ENCODE measurements at places on chromosomes 2 and 18.

GRCh38 chr2:58377181-58377580 lies 136.1 kb upstream of the FANCL start:
- DNase-seq: no peak

DNA sequence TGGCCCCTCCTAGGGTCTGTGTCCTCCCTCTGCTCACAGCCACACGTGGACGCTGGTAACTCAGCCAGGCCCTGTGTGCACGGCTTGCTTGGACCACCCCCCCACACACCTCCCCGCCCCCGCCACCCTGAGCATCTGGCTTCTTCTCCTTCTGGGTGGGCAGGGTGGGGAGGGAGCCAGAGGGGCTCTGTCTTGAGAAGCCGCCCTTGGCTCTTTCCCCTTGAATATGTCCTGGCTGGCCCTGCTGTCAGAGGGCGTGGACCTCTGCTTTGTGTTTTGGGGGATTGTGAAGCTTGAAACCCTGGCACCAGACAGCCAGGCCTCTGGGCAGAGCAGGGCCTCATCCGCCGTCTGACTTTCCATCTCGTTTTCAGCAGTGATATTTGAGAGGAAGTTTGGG lies 72.1 kb downstream of the GLI2 start:
- DNase-seq: no peak

DNA sequence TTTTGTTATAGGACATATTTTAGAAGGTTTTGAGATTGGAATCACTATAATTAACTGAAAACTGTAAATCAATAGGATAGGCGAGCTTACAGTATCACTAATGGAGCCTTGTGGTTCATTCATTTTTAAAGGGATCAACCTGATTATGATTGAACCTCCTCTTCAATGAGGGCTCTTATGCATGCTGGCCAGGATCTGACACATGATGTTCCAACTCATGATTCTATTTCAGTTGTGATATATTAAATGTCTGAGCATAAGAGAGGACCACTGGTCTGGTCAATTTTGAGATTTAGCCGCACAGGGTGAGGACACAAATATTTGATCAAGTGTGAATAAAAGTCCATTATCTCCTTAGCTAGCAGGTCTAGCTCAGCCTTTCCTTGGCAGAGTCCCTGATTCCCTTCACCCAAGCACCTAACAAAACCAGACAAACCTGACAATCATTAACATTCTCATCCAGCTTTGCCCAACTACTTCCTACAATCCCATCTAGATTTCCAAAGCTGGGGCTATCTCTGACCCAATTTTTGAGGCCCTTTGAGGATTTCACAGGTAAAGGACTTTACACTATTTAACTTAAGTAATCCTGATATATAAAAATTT lies 6.9 kb upstream of the MAP4K4 start:
- no peak for DNase-seq

- DNase-seq: no peak
Measured at GRCh38 chr18:9804517-9805104, 81.2 kb upstream of the TXNDC2 start.

- no peak for DNase-seq
Measured at GRCh38 chr18:73503326-73503725, 635.5 kb upstream of the NETO1 start.

GRCh38 chr2:182522405-182522896 lies 95.6 kb upstream of the PDE1A start:
- no peak for DNase-seq

DNA sequence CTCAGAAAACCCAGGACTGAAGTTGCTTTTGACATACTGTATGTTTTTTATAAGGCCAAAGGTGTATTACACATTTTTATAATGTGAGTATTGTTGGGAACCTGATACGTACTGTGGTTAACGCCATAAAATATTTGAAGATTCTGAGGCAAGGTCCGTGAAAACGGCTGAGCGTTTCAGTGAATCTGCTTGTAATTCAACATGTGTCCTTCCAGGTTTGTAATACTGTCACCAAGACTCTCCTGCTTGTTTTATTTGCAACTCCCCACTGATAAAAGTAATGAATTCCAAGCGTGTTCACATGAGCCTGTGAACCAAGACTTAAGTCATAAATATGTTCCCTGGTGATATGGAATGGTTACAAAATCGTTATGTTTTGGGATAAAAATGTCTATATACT lies 23.9 kb upstream of the FRZB start:
- DNase-seq: no peak

DNA sequence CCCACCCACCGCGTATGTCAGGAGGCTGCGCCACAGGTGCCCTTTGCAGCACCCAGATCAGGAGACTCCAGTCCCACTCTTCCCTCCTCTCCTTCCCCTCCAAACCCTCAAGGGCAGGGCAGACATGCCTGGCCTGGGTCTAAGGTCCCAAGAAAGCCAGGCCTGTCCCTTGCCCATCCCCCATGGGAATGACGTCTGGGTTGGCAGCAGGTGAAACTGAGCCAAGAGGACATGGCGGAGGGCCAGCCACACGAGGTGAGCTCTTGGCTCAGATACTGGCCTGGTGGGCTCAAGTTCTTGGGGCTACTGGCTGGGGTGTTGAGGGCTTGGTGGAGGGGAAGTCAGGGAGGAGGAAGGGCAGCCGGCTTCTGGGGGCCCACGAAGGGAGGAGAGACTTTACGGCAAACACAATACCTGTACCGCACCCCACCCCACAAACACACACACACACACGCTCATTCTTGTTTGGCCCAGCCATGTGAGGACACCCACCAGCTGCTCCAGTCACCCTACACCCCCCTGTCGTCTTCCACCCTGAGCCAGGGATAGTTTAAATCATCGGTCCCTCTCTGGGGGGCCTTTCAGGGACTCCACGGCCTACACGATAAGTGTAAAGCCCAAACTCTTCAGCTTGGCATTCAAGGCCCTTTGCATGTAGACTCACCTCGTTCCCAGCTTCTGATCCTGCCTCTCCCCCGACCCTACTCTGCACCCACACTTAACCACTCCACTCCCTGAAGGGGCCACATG lies 24.1 kb upstream of the TNS1 start:
- no peak for DNase-seq

- DNase-seq: no peak
Measured at GRCh38 chr2:45885171-45885621, 233.7 kb downstream of the PRKCE start.

DNA sequence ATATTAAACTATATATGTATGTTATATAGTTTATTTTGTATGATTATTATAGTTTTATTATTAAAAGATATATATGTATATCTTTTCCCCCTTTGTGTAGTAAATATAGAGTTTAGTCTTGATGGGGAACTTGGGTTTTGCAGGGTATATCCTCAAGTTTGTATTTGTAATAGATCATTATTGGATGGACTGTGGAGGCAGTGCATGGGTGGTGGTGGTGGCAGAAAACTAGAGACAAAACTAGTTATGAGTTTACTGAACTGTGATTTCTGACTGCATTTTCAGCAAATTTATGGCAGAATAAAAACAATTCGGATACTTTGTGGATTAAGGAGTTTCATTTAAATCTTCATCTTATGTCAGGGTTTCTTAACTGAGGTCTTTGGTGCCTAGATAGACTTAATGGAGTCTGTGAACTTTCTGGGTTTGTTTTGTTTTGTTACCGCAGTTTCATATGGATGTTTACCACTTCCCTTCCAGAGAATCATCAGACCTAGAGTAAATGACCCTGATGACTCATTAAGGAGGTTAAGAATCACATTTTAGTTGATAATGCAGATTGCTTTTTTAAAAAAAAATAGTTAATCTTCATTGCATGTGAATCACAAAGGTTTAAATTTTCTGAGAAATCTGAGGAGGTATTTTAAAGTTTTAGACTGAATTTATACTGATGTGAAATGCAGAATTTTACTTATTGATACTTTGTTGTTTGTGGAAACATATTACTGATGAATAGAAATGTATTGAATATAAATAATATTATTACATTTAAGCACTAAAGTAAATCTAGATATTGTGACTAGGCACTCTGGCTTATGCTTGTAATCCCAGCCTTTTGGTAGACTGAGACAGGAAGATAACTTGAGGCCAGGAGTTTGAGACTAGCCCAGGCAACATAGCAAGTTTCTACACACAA lies 14.5 kb downstream of the EPC2 start:
- DNase-seq: no peak

- DNase-seq: no peak
Measured at GRCh38 chr2:207375207-207375875, 154.4 kb upstream of the CREB1 start.

DNA sequence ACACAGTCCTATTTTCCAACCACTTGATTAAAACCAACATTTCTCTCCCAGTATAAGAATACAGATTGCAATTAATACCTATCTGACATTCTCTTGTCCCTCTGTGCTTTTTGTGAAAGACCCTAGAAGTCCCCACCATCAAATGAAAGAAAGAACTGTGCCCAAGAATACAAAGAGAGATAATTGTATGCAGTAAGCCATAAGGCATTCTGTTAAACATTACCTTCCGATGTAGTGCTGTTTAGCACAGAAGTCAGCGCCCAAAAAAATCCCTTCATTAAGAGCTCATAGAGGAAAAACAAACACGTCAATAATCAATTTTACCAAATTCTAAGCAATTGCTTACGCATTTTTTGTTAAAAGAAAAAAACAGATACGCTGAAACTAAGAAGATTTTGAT lies 41.1 kb downstream of the ZNF516 start:
- DNase-seq: no peak

DNA sequence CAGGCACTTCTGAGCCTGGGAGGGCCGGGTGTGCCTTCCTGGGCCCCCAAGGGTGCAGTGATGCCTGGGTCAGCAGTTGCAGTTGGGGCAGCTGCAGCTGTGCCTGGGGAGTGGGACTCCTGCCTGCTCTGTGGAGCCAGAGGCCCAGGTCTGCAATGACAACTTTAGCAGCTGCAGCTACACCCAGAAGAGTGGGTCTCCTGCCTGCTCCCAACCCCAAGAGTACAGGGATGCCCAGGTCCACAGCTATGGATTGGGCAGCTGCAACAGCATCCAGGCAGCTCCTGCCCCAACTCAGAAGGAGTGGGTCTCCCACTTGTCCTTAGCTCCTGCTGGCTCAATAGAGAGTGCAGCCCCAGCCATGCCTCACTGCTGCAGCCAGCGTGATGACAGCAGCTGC lies 73.0 kb upstream of the ST3GAL5 start:
- no peak for DNase-seq

DNA sequence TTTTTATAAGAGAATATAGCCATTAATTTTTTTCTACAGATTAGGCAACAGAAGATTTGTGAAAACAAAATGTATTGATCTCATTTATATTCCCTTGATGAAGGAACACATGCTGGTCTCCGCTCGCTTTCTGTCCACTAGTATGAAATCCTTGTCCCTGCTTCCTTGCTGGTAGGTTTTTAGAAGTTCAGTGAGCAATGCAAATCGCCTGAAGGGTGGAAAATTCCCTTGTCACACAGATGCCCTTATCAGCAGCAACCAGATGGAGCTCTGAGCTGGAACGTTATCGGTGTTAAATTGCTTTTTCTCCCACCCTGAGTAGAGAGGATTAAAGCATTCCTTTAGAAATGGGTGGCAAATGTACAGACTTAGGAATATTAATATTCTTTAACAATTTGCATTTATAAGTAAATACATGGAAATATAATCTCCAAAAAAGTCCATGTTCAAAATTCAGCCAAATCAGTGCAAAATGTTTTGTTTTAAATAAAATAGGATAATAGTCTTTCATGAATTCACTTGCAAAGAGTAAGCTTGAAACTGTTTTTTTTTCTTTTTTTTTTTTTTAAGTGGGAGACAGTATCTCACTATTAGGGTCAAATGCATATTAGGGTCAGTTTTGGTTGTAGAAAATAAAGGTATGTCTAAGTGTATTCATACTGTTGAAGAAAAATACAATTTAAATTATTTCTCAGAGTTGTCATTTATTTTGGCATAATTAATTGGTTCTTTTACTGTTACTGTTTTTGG lies 164.0 kb upstream of the MYO3B start:
- no peak for DNase-seq

- no peak for DNase-seq
Measured at GRCh38 chr2:129620411-129620810, 359.1 kb upstream of the RAB6C start.

GRCh38 chr2:36404754-36405153 lies 49.2 kb downstream of the CRIM1 start:
- DNase-seq: no peak

DNA sequence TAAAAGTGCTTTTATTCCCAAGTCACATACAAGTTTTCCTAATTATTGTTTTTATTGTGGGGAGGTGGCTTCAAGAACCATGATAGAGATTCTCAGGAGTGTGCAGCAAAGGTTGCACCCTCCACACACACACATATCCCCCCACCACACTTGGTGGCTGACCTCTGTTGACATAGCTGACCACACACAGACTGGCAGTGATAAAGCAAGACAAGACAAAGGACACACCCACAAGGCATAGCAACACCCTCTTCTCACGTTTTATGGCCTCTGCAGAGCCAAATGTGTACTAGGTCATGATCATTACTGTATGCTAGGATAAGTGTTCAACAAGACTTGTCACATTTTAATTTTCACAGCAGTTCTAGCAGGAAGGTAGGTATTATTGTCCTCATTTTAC lies 143.0 kb upstream of the EPC2 start:
- DNase-seq: no peak

DNA sequence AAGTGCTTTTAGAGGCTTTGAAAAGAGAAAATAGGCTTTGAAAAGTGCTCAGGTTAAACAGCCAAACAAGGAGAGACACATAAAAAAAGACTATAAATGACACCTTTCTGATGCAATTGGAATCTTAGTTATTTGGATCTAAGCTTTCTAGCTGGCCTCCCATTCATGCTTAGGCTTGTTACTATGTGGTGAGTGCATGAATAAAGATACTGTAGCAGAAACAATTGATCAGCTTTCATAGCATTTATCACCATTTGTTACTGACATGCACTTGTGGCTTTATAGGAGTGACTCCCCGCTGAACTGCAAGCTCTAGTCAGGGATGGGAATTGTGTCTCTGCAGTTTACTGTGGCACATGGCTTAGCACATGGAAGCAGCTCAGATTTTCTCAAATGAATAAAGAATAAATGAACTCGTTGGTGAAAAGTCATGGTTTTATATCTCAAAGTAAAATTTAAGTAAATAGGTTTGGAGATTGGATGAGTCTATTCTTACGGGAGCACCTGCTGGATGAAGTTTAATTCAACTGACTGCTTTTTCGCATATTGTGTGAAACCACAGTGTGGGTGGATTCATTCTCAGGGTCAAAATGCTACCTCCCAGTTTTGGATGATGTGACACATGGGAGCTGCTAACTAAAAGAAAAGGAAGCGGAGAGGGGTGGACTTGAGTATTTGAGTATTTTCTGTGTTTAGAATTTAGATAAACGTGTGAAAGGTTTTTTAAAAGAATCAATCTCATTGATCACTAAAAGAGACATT lies 91.1 kb upstream of the NOL4 start:
- no peak for DNase-seq

All from stimulated activated CD8-positive, alpha-beta memory T cell treated with anti-CD3 and anti-CD28 coated beads, Interleukin-2, amount 100 ng/mL, for 48 hours (primary cell).